ENCODE measurements at places on chromosomes 5 and 9.

GRCh38 chr5:98292496-98292895 is 481.0 kb upstream of the RGMB start:
- DNase-seq: no peak

DNA sequence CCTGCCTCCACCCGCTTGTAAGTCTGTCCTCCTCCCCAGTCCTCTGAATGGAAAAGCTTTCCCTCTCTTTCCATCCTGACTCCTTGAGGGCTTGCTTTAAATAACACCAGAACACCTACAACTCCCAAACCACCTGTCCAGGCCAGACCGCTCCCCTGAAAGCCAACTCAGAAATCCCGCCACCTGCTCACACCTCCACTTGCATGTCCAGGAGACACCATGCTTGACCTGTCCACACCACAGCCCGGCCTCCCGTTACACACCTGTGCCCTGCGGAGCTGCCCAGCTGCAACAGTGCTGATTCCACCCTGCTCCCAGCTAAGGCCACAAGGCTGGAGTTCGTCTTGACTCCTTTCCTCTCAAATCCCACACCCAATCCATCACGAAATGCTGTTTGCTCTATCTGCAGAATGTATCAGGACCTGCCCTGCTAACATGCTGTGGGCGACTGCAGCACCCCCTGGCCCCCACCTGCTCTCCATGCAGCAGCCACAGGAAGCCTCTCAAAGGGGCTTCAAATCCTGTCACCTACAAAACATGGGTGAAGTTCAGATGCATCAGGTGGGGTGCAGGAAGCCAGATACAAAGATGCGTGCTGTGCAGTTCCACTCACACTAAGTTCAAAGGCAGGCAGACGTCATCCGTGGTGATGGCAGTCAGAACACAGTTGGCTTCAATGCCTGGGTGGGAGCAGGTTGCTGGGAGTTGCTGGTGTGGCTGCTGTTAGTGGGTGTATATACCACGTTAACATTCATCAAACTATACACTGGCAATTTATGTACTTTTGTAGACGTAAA is 166.0 kb downstream of the ROR2 start:
- DNase-seq: no peak

DNA sequence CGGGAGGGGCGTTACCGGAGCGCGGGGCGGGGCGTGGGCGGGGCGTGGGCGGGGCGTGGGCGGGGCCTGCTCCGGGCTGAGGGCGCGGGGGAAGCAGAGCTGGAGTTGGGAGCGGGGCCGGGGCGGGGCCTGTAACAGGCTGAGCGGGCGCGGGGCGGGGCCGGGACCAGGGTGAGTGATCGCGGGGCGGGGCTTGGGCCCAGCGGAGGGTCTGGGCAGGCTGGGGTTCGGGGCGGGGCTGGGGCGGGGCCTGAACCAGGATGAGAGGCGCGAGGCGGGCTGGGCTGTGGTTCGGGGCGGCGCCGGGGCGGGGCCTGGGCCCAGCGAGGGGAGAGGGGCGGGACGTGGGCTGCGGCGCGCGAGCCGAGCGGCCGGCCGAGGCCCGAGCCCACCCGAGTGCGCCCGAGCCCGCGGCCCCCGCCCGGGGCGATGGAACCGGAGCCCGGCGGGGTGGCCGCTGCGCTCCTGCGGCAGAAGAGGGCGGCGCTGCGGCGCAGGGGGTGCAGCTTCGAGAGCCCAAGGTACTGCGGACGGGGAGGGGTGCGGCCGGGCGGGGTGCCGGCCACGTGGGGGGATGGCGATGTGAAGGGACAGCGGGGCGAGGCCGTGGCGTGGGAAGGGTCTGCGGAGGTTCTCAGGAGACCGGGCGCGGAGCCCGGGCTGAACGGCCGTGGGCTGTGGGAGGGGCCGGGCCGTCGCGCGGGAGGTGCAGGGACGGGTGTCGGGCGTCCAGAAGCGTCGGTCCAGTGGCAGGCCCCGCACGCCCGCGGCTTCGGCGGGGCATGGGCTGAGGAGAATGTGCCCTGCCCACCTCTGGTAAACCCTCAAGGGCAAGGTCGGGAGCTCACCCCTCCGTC is 39.5 kb upstream of the GARNL3 start:
- DNase-seq: no peak

- no peak for DNase-seq
These were observed 33.5 kb upstream of the EBF1 start for GRCh38 chr5:159133041-159133741.

DNA sequence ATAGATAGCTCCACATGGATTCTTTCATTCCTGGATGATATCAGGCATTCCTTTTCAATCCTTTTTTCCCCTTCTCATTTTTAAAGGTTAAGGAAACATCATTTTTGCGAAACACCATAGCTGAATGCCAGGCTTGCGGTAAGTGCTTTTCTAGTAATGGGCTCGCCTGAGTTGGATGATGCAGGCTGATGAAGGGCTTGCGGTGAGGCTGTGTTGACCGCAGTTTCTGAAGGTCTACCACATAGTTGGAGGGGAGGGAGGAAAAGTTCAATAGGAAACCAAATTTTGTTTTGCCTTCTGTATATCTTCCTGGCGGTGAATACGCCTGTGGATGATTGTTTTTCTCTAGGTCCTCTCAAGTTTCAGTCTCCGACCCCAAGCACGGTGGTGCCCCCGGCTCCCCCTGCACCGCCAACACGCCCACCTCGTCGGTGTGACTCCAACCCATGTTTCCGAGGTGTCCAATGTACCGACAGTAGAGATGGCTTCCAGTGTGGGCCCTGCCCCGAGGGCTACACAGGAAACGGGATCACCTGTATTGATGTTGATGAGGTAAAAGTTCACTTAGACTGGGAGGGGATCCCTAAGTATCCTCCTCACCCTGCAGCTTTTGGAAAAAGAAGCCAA is 24.3 kb downstream of the THBS4 start:
- DNase-seq: no peak

GRCh38 chr5:166399781-166400180 is 1891.7 kb upstream of the WWC1 start:
- DNase-seq: no peak

GRCh38 chr5:79878136-79878679 is 112.9 kb downstream of the MTX3 start:
- no peak for DNase-seq

DNA sequence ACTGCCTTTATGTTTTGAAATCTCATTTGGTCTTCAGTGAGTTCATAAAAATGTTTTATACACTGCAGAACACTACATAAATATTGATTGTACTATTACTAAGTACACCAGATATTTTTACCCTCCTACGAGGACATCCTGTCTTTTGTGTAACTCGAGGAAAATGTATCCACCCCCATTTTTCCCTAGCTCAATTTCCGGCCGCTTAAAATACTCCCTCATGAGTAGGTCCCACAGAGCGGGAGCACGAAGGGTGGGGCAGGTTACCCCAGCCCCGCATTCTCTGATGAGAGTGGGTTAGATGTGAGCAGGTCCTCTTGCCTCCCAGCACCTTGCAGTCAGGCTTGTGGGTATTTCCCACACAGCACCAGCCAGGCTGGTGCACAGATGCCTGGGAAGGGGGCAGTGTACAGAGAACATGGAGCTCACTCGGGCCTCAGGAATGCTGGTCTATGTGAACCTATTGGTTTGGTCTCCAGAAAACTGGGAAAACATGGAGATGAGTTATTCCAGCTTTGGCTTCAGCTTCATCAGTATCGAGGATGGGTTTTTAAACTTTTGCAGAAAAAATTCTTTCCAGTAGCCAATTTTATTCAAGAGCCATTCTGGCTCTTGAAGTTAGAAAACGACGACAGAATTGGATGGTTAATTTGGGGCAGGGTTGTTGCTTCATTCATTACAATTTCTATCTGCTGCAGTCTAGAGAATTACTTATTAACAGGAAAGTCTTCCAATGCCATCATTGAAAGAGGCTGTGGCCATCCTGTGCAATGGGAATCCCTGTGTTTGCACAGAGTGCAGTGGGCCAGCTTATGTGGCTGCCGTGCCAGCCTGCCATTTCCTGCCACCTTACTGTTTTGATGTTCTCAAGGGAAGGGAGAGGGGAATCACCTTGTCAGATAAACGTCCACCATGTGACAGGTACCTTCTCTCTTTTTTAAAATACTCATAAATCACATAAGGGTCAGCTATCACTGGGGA is 73.2 kb downstream of the WDR41 start:
- no peak for DNase-seq

- DNase-seq: no peak
These were observed 85.4 kb downstream of the IRX2 start for GRCh38 chr5:2666081-2666480.

DNA sequence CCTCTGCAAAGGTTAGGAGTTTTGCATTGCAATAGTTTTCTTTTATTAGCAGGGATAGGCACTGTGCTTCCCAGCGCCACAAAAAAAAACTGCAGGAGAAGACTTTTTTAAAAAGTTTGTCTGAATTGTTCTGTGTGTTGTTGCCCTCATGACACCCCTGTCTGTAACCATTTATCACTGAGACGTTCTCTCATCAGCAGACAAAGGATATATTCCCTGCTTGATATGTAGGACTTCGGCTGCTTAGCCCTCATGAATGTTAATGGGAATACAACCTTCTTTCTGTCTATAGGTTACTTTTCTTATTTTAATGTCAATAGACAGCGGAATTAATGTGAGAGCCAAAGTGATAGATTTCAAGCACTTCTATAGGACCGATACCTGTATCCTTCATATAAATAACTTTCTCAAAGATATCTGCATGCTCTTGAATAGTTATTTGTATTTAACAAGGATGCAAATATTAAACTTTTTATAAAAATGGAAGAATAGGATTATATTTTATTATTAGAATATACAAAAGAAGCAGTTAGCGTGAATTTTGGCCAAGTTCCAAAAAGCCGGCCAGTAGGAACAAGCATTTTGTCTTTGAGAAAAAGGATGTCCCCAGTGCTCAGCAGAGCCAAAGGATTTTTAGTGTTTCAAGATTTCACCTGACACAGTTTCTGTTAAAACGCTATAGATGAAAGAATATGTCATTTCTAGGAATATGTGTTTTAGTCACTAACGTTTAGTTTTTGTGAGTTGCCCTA is 1.5 kb upstream of the LYSMD3 start:
- no peak for DNase-seq

GRCh38 chr5:109706095-109706494 is 16.4 kb downstream of the MAN2A1 start:
- DNase-seq: no peak

GRCh38 chr9:84513979-84514378 is 155.6 kb upstream of the NTRK2 start:
- DNase-seq: no peak

DNA sequence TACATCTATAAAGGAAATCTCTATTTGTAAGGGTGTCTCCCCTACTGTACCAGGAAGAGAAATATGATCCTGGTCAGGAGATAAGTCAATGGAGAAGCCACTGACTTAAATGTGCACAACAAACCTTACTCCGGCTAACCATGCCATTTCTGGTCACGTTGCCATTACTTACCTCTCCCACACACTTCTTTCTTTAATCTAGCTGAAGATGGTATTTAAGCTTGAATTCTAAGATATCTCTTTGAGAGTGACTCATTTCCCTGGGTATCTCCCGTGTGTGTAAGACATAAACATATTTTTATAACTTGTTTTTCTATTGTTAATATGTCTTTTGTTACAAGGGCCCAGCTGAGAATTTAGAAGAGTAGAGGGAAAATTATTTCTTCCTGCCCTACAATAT is 296.6 kb downstream of the SEMA5A start:
- DNase-seq: no peak

- no peak for DNase-seq
These were observed 14.2 kb upstream of the RALGDS start for GRCh38 chr9:133135146-133135745.

- no peak for DNase-seq
These were observed 114.4 kb upstream of the PPP1R26 start for GRCh38 chr9:135365013-135365768.

- peak; percentile 40 for DNase-seq
These were observed 154.0 kb downstream of the GABBR2 start for GRCh38 chr9:98554752-98555151.

DNA sequence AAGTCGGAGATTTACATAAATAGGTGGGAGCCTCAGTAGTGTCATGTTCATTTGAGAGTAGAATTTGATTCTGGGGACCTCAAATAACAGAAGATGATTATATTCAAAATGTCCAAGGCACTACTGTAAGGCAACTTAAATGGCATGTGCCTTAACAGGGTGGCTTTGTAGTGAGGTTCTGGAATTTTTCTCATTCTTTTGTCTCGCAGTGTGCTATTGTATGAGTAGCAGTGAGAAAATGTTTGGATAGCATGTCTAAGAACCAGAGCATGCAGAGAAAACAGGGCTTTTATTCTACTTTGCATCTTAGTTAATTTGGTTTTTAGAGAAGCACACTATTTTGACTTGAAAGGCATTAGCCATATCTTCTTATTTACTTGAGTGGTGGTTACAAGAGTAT is 25.0 kb downstream of the MAST4 start:
- no peak for DNase-seq

GRCh38 chr5:14416621-14417275 is 164.8 kb upstream of the OTULINL start:
- no peak for DNase-seq

DNA sequence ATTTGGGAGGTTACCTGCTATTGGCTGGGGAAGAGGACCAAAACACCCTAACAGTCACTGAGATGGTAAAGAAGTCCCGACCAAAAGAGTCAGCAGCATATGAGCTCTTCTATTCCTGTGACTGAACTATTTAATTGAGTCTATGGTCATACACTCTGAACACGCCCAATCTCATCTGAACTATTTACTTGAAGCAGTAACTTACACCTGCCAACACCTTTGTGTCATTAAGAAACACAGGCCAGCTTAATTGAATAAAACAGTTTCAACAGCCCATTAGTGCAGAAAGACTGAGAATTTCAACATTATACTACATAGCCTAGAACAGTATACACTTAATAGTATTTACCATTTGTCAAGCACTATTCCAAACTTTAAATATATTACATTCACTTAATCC is 47.8 kb downstream of the NR6A1 start:
- DNase-seq: no peak

- no peak for DNase-seq
These were observed 60.8 kb downstream of the MLLT3 start for GRCh38 chr9:20561531-20561930.

- DNase-seq: no peak
These were observed 2.0 kb downstream of the CNOT6 start for GRCh38 chr5:180495991-180496741.

DNA sequence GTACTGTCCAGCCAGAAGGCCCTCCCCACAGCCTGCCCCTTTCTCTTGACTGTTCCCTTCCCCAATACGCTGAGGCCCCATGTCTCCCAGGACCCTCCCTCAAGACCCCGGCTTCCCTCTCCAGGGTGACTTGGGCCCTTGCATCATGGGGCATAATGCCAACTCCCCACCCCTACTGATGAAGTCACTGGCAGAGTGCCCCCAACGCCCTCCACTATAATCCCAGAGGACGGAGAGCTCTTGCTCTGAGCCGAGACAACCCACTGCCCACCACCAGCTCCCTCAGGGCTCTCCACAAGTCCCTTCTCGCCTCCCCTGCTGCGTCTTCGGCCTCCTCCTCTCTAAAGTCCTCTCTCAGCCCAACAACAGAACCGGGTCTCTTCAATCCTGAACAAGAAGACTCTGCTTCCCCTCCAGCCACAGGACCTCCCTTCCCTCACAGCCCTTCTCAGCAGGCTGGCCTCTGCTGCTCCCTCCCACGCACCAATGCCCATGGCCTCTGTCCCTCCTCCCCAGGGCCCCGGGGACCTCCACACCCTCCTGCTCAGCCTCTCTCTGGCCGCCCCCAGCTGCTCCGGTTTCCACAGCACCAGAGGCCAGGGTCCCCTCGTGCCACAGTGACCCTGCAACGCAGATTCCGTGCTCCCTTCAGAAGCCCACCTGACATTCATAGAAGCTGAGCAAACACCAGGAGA is 47.6 kb downstream of the ADAMTS2 start:
- DNase-seq: no peak

GRCh38 chr5:1656271-1656975 is 132.7 kb upstream of the LPCAT1 start:
- DNase-seq: no peak

Data from vagina (tissue), 2 donors.